IPS DF 19.7 (cell line): ENCODE measurements at places on chromosomes 2 and 18.
A peak's percentile ranks its signal among the peaks of the same experiment; 100 is the strongest.

- DNase-seq, result peak; percentile 5
Measured at GRCh38 chr2:217142649-217143266, 282.9 kb upstream of the TNP1 start.

DNA sequence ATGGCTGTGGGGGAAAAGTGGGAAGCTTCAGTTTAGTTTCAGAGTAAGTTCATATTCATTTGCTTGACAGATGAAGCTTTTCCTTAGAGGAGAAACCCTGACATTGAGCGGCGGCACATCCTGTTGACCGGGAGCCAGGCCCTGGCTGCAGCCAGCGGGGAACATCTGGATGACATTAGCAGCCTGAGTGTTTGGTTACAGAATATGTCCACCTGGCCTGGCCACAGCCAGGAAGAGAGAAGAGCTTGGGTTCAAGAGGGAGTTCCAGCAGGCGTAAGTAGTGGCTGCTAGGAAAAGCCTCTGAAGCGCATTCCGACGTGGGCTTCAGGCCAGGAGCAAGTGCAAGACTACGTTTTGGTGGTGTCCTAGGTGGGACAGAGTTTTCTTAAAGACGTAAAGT is 144.9 kb upstream of the MYCN start:
- no peak for DNase-seq

DNA sequence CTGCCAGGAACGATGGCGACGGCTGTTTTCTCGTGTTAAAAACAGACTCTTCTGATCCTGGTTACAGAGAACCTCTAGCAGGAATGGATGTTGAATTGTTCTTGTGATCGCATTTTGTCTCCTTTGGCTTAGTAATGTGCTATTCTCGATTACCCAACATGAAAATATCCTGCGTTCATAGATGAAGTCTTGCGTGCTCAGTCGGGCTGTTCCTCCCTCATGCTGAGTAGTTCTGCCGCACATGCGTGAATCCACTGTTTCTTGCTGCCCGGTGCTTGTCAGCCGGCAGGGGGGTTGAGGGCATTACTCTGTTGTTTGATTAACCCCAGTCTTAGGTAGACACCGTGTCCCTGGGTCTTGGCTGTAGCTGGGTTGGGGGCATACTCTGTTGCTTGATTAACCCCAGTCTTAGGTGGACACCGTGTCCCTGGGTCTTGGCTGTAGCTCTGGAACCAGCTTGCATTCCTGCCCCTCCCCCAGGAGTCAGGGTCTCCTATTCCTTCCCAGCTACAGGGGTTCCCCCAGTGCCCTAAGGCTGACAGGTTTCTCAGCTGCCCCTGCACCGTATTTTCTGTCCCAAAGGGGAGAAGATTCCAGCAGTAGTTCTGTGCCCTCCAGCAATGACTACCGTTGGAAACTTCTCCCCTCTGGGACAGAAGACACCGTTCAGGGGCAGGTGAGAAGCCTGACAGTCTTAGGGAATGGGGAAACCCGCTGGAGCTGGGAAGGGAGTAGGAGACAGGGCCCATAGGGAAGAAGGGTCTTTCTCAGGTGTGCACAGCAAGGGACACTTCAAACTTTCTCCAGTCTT is 22.1 kb upstream of the ASB1 start:
- DNase-seq, result no peak

DNA sequence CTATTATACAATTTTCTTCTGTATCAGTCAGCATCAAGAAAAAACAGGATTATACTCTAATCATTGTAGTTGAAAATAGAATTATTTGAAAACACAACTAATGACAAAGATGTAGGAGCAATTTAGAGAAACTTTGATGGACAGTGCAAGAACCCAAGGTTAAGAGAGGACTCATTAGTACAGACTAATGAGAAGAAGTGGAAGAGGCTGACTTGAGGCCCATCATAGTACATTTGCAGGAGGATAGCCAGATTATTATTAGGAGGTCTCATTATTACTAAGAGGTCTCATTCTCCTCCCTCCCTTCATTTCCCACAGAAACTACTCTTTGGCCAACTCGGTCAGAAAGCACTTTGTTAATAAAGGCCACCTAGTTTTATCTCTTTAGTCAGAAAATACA is 1983.0 kb downstream of the SUCLG1 start:
- no peak for DNase-seq

DNA sequence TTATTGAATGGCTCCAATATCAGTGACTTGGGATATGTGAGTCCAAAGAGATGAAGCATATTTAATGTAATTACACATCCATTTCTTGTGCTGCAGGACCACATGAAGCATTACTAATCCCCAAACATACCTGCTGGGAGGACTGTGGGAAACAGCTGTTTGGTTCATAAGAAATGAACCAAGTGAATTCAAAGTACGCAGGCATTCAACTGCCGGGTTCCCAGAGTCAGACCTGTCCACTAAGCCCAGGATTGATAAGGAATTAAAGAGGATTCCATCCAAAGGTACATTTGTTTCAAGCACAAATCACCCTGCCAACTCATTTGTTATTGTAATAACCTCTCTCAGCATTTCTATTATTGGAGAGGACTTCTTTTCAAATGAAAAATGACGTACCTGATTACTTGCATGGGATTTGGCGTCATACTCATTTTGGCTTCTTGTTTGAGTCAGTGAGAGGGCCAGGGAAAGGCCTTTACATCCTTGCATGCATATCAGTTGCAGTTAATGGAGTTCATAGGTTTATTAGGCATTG is 230.7 kb downstream of the TXNL1 start:
- DNase-seq, result no peak

GRCh38 chr2:197445746-197446145 is 7.6 kb upstream of the COQ10B start:
- DNase-seq, result no peak

GRCh38 chr2:85330839-85331636 is 3.2 kb upstream of the TGOLN2 start:
- DNase-seq, result no peak

DNA sequence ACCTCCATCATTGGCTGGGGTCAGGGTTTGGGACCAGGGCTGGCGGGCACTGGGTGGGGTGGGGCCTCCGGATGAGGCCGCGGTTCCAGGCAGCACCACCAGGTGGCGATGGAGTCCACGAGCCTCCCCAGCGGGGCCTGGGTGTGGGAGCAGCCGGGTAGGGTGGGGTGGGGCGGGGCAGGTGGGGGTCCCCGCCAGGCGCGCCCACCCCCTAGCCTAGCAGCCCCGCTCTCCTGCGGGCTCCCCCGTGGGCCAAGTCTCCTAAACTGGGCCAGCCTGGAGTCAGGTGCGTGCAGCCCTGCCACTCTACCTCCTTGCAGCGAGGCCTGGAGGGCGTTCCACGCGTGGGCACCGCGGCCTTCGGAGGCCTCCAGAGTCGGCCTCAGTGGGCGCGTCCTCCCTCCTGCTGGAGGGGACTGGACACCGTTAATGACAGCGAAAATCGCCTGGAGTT is 187.5 kb downstream of the TWIST2 start:
- no peak for DNase-seq

DNA sequence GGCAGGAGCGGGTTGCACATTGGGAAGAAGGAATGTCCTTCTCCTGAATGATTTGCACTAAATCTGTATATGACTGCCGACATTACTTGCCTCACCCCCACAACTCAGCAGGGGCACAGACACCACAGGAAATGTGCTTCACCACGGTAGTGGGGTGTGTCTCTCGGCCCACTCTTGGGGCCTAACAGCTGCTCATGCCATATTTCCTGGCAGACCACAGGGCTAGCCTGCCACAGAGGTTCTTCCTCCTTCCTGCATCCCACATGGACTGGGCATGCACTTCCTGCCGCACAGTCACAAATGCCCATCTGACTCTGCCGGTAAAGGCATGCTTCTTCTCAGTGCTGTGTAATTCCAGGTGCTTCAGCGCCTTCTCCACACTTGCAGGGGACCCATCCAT is 10.3 kb upstream of the PAPOLG start:
- no peak for DNase-seq

- DNase-seq, result no peak
Measured at GRCh38 chr2:197675711-197676188, 363 bp upstream of the RFTN2 start.
